Inflammatory macrophage treated with lipopolysaccharide for 1 hour (primary cell): ENCODE measurements at places on chromosomes 12 and 14.

- DNase-seq = peak; percentile 79
Measured at GRCh38 chr12:76085520-76085868, 1.0 kb upstream of the NAP1L1 start.

DNA sequence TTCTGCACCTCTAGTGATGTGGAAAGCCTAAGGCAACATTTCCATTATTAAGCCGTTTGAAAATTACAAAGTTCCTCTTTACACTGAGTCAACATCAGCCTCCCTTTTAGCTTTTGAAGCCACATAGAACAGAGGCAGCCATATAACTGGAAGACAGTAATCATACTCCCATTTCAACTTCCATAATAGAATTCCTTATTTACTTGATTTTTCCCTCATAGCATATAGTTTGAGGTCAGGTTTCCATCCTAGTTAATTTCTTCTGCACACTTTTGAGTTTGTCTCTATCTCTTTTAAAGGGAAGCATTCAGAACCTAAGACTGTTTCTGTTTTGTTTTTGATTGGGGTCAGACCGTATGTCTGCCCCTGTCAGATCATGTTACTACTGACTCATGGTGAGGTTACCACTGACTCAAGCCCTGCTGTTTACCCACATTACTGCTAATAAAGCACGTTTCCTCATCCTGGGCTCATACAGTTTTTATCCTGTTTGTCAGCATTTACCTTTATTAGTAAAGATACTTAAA lies 161.0 kb downstream of the SLC38A4 start:
- DNase-seq = peak; percentile 88

DNA sequence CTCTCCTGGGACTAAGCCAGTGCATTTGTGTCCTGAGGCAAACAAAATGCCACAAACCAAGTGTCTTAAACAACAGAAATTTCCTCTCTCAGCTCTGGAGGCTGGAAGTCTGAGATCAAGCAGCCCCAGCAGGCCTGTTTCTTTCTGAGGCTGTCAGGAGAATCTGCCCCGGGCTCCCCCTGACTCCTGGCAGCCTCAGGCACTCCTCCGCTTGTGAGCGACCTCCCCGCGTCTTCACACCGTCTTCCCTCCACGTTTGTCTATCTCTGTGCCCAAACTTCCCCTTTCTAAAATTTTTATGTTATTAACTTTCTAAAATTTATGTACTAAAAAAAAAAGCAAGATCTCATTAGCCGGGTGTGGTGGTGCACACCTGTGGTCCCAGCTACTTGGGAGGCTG lies 59.7 kb downstream of the RIMBP2 start:
- no peak for DNase-seq

GRCh38 chr12:11581179-11581755 lies 68.2 kb upstream of the ETV6 start:
- peak; percentile 98 for DNase-seq

GRCh38 chr12:20657496-20657895 lies 37.6 kb upstream of the SLCO1C1 start:
- no peak for DNase-seq

DNA sequence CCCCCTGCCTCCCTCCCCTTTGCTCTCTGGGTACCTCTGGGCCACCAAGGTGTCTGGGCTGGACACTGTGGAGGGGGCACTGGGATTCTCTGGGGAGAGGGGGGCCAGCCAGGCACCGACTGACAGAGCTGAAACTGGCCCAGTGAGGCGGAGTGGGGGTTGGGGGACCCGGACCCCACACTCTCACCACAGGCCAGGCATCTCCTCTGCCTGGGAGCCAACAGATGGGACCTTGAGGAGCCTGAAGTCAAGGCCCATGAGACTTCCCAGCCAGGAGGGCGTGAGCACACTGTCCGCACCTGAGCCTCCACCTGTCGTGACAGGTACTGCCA lies 39.8 kb upstream of the PPP1R13B start:
- no peak for DNase-seq

DNA sequence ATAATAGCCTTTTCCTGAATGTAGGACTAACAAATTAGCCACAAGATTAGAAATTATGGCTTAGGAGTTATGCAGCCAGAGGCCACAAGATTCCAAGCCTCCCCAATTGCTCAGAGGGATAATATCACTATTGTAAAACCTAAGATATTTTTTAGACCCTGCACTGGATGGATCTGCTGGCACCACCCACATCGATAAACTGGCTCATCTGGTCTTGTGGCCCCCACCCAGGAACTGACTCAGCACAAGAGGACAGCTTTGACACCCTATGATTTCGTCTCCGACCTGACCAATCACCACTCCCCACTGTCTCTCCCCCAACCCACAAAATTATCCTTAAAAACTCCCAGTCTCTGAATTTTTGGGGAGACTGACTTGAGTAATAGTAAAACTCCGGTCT lies 54.7 kb downstream of the CPM start:
- DNase-seq = no peak

GRCh38 chr12:19410211-19410610 lies 29.1 kb upstream of the AEBP2 start:
- DNase-seq = no peak

GRCh38 chr14:88516861-88517357 lies 37.9 kb downstream of the PTPN21 start:
- DNase-seq = no peak

DNA sequence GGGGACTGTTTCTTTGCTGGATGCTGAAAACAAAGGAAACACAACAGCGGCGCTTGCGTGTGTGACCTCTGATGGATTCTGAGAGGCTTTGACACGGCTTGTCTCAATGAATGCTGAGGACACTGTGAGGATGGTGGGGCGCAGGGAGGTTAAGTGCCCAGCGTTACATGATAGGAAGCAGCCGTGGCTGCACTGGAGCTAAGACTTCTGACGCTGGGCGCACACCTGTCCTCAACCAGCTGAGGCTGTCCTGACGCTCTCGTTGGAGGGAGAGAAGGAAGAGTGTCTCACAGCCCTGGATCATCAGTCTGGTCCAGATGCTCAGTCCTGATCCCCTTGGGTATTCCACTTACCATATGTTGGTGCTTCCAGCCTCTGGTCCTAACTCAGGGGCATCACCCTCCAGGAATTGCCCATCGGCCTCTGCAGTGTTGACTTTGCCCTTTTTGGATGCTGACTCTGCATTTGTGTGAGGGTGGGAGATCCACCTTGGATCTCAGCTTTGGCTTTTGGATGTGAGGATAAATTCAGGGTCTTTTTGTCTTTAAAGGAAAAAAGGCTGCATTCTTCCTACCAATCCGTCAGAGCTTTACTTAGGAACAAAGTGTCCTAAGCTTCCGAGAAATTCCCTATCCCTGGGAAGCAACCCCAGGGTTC lies 125.2 kb downstream of the ZNF664 start:
- DNase-seq = no peak

GRCh38 chr12:78531831-78532458 lies 332.6 kb upstream of the SYT1 start:
- DNase-seq = no peak

- DNase-seq = peak; percentile 69
Measured at GRCh38 chr12:47085815-47086252, 6.1 kb upstream of the AMIGO2 start.

- no peak for DNase-seq
Measured at GRCh38 chr12:52837781-52838608, 3.9 kb upstream of the KRT79 start.

GRCh38 chr12:110907583-110907982 lies 12.8 kb downstream of the MYL2 start:
- DNase-seq = no peak

GRCh38 chr12:56565510-56566101 lies 44.0 kb downstream of the RBMS2 start:
- peak; percentile 36 for DNase-seq

DNA sequence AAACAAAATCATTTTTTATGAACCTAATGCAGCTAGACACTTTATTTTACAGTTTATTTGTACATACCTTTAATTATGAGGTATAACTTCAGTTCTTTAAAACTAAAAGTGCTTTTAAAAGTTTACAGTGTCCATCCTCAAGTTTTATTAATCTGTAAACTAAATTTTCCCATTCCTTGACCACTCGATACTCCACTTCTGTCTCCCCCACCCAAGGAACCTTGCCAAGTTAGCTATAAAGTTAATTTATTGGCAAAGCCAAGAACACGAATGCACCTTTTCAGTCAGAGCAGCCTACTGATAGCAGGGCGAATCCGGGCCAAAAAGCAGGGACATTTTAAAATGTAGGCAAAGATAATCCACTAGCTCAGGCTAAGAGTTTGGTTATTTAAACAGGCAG lies 29.6 kb downstream of the NAA30 start:
- DNase-seq = no peak

DNA sequence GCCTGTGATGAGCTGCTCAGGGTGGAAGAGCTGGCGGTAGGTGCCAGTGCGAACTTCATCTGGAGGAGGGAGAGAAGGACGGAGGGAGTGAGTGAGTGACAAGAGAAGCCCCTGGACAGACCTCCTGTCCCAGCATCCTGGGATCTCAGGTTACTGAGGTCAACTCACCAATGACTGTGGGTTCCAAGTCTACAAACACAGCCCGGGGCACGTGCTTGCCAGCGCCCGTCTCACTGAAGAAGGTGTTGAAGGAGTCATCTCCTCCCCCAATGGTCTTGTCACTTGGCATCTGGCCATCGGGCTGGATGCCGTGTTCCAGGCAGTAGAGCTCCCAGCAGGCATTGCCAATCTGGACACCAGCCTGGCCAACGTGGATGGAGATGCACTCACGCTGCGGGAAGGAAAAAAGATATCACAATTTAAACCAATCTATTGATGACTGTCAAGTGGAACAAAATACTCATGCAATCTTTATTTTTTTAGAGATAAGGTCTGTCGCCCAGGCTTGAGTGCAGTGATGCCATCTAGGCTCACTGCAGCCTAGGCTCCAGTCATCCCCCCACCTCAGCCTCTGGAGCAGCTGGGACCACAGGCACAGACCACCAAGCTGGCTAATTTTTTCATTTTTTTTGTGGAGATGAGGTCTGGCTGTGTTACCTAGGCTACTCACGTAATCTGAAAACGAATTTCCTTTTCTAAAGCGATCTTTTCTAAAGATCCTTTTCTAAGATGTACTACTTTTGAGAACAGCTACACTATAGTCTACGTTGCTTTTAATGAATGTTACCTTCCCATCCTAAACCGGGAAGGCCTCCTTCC lies 1.7 kb downstream of the TUBA1B start:
- DNase-seq = no peak
